ENCODE measurements at places on chromosomes 5 and 9.

GRCh38 chr9:115524453-115525059, 406.6 kb upstream of the TNC start:
- DNase-seq, result peak; percentile 31

GRCh38 chr5:170781946-170782345, 1.6 kb upstream of the GABRP start:
- DNase-seq, result no peak

DNA sequence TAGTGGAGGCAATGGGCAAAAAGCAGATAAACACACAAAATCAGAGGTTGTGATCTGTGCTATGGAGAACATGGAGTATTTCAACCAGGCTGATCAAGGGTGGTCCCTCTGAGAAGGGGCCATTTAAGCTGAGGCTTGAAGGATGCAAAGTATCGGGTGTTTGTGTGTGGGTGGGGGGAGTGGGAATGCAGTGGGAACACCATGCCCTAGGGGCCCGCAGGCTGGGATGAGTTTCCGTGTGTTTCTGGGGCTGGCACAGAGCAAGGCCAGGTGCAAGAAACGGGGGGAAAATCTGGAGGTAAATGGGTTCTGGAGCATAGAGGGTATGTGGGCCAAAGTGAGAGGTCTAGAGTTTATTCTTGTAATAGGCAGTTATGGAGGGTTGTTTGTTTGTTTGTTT, 13.8 kb upstream of the LARP1 start:
- DNase-seq, result no peak

DNA sequence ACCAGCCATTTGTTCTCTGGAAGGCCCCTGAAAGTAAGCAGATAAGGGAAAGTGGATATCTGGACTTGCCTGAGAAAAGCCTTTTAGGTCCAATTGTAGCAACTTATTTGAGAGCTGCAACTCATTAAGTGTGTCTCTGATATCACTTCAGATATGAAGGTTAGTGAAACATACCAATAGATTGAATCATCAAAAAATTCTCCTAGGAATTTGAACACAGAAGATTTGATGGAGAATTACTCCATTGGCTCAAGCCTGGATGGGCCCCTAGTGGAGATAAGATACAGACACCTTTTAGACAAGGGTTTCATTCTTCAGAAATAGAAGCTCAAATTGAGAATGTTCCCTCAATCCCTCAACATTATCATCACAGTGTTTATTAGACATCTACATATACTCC, 356.7 kb downstream of the NDUFS4 start:
- DNase-seq, result no peak

Measured in heart right ventricle (tissue), 16 donors.